CD4-positive, alpha-beta T cell treated with Interleukin-2 at 100 ng/mL for 4 hours (primary cell): ENCODE measurements at places on chromosomes 12 and 14.

- no peak for DNase-seq
These were observed 338.1 kb upstream of the SFSWAP start for GRCh38 chr12:131372706-131373195.

GRCh38 chr12:124488520-124488919, 78.9 kb downstream of the NCOR2 start:
- no peak for DNase-seq

- DNase-seq: no peak
These were observed 342.6 kb downstream of the NOVA1 start for GRCh38 chr14:26255213-26255612.

GRCh38 chr12:50185970-50186663, 18.9 kb upstream of the CERS5 start:
- no peak for DNase-seq

GRCh38 chr14:83372271-83372670, 1838.6 kb upstream of the SEL1L start:
- DNase-seq: no peak

- DNase-seq: no peak
These were observed 6.8 kb downstream of the FAM161B start for GRCh38 chr14:73943083-73943482.

DNA sequence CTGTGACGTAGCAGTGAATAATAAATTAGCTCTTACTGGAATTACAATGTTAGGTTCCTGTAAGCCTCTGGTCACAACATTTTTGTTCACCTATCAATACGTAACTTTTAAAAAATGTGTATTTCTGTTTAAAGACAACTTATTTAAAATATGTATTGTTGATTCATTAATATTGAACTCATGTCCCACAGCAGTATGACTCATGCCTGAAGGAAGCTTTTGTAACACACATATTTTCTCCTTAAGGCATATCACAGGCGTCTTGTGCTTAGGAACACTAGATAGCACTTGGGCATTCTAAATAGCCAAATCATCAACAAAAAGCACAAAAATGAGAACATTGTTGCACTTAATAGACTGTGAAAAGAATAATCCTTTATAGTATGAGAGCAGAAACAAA, 92.5 kb downstream of the GPHN start:
- DNase-seq: no peak

- DNase-seq: no peak
These were observed 52.8 kb upstream of the ELK3 start for GRCh38 chr12:96141216-96141912.

- DNase-seq: no peak
These were observed 30.6 kb downstream of the NAV3 start for GRCh38 chr12:77861317-77861716.

DNA sequence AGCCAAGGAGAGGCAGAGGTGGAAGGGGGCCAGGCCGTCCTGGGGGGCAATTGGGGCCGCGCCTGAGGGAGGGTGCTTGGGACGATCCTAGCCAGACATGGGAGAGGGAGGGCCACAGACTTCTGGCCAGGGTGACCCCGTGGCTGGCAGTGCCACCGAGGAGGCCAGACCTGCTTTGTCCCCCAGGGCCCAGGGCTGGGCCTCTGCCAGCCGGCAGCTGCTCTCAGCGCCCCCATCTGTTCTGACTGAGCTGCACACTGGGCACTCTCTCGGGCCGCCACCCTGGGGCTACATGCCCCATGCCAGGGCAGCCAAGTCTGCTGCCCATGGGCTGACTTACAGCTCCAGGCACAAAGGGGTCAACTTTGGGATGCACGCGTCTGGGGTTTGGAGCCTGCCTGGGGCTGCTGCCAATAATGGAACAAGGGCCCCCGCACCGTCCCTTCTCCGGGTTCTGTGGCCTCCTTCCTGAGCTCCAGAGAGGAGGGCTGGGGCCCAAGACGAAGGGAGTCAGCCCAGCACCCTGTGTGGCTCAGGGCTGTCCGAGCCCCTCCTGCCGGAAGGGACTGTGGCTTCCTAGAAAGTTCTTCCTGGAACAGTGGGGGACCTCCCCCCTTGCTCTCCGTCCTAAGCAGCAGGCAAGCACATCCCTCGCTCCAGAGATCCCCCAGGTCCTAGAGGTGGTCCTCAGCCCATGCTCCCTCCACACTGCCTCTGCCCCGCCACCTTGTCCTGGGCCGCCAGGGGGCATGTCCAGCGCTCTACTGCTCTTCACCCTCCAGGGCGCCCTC, 1.1 kb downstream of the ADSS1 start:
- no peak for DNase-seq

- DNase-seq: no peak
These were observed 117.8 kb upstream of the TMTC1 start for GRCh38 chr12:29901585-29901984.

GRCh38 chr12:19201661-19202060, 72.1 kb downstream of the PLEKHA5 start:
- DNase-seq: no peak

DNA sequence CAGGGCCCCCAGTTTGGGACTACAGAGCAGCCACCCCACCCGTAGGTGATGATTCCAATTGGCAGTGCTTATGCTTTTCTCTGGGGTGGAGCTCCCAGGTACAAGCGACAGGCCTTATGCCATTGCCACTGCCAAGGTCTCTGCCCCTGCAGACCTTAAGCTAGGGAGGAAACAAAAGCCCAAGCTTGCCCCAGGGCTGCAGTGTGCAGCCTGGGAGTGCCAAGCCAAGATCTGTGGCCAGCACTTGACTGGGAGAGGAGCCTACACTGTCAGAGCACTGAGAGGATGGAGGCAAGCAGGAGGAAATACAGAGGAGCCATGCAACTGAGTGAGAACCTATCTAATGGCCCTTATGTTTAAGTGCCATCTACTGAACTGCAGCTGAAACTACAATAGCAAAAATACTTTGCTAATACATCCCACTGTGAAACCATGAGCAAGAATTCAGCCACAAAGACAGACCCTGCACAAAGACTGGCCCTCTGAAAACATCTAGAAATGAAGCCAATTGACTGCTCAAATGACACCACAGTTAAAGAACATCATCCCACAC, 17.7 kb upstream of the ASCL1 start:
- no peak for DNase-seq

GRCh38 chr14:31881531-31882310, 195.4 kb upstream of the ARHGAP5 start:
- DNase-seq: no peak

GRCh38 chr14:99216191-99216590, 55.8 kb downstream of the BCL11B start:
- DNase-seq: no peak

- no peak for DNase-seq
These were observed 132.7 kb upstream of the DDHD1 start for GRCh38 chr14:53285821-53286220.

DNA sequence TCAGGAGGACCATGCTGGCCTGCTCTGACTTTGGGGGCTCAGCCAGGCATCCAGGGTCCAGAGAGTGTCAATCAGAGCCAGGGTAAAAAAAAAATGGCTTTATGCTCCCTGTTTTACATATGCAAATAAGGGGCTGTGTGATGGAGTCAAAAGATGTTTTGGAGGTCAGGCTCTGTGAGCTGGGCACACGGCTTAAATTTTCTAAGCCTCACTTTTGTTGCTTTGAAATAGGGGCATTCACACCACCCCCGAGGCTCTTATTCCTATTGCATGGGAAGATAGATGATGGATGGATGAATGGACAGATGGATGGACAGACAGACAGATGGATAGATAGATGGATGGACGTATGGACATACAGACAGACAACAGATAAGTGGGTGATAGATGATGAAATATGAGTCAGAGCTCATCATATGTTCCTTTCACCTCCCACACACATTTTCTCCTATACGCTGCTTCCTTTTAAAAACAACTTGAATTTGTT, 42.7 kb downstream of the RIN3 start:
- DNase-seq: no peak

- DNase-seq: no peak
These were observed 23.4 kb upstream of the ATXN7L3B start for GRCh38 chr12:74514098-74514872.

GRCh38 chr14:96098309-96098998, 59.3 kb downstream of the C14orf132 start:
- DNase-seq: no peak

DNA sequence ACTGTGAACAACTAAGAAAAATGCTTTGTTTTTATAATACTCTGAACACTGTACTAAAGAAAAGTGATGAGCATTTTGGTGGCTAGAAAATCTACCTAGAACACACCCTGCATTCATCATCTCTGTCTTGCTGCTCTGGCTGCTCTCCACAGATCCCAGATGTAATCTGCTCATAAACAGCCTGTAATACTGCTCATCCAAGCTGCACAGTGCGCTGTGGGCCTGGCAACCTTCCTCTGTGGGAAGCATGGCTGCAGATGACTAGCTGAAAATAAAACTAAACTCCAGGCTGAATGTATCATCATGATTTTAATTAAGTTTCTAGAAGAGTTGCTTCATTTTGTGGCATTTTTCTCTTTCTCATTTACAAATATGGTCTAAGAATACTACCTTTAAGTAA, 200.7 kb downstream of the SLC2A13 start:
- DNase-seq: no peak

GRCh38 chr14:74516451-74517160, 23.0 kb downstream of the ISCA2 start:
- no peak for DNase-seq

DNA sequence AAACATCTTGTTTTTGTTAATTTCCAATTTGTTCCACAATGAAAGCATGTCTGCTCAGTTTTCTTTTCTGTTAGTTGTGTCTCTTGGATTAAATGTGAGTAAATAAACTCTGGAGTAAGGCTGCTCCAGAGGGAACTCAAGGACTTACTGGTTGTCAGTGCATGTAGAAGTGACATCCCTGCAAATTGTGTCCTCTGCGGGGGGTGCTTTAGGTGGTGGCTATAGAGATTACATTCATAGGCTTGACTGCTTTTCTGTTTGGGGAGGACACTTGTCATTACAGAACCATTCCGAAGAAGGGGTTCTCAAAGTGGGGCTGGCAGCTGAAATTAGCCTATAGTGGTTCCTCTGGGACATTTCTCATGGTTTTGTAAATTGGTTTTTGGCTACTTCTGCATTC, 8.8 kb downstream of the TMTC2 start:
- no peak for DNase-seq

GRCh38 chr14:73750531-73750901, 36.3 kb upstream of the PNMA1 start:
- no peak for DNase-seq

DNA sequence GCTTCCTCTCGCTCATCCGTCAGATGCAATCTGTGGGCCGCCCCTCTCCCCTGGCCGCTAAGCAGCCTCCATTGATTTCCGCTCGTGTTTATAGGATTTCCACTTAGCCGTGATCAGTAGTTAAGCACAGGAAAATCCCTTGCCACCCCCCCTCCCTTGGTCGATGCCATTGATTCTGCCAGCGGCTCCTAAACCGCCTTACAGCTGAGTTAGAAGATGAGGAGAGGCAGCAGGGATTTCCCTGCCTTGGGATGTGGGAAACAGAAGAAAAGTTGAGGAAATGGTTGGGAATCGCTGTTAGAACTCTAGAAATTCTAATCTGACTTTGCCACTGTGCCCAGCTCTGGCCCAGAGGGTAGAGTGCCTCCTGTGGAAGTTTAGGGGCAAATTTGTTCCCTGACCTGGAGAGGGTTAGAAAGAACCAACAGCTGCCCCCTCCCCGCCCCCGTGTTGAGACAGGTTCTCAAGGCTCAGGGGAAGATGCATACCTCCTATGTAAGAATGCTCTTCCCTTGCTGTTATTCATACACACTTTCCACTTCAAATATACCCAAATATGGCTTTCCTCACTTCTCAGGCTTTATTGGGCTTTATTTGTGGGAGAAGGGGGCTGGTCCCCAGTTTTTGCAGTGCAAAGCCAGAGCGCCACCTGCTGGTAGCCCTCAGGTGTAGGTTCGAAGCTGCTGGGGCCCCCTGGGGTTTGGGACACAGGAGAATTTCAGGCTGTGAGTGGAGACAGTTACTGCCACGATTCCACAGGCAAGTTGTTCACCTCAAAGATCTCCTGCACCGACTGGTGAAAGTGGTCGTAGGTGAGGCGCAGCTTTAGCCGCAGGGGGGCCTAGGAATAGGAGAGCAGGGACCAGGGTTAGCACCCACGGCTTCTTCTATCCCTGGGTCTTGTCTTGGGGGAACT, 3.2 kb downstream of the THTPA start:
- peak; percentile 64 for DNase-seq
